Activated CD4-positive, alpha-beta T cell treated with anti-CD3 and anti-CD28 coated beads, Interleukin-2, amount 10 ng/mL, durations not matched to agents 7 days and 5 days (primary cell): ENCODE measurements at places on chromosomes 5 and 9. TPM values are rescaled to one million over a fixed set of nuclear protein-coding genes. Genes with fewer than 3 reads are reported as not detected.

WASHC1 gene
- total RNA-seq: 13.7 TPM

DNA sequence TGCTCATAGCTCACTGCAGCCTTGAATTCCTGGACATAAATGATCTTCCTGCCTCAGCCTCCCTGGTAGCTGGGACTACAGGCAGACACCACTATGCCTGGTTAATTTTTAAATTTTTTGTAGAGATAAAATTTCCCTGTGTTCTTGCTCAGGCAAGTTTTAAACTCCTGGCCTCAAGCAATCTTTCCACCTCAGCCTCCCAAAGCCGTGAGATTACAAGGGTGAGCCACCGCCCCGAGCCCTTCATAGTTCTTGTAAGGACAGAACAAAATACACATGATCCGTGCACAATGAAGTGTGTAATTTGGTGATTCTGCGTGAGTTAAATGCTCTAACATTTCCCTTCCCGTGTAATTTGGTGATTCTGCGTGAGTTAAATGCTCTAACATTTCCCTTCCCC lies 27.7 kb upstream of the MYO10 start:
- DNase-seq: no peak
- no peaks in the 10 kb centered on the region for H3K36me3 ChIP-seq
- H3K27me3 ChIP-seq: no peaks in the 10 kb centered on the region
- H3K4me3 ChIP-seq: no peak overlapping the region

- no peaks in the 10 kb centered on the region for H3K27me3 ChIP-seq
- H3K36me3 ChIP-seq: no peaks in the 10 kb centered on the region
- H3K4me3 ChIP-seq: no peak overlapping the region
- DNase-seq: no peak
- peaks cover 45% of the 10 kb centered on the region for H3K4me1 ChIP-seq
Measured at GRCh38 chr5:134506054-134507039, 19.1 kb upstream of the JADE2 start.

- H3K4me3 ChIP-seq: no peak overlapping the region
- H3K27ac ChIP-seq: no peak overlapping the region
- peaks cover 14% of the 10 kb centered on the region for H3K27me3 ChIP-seq
- no peaks in the 10 kb centered on the region for H3K4me1 ChIP-seq
Measured at GRCh38 chr5:156378159-156378558, 51.2 kb downstream of the SGCD start.

CERCAM gene
- 0.37 TPM for total RNA-seq
